ENCODE measurements at places on chromosomes 16 and 17. TPM values are rescaled to one million over a fixed set of nuclear protein-coding genes. Genes with fewer than 3 reads are reported as not detected.

The INO80E gene
- total RNA-seq: 98.2 TPM

The CCL5 gene
- total RNA-seq: 112 TPM

The PNMT gene
- total RNA-seq: not detected

The ABI3 gene
- 73.2 TPM for total RNA-seq

The BICDL2 gene
- total RNA-seq: 0.51 TPM

The SULT1A2 gene
- total RNA-seq: 0.63 TPM

The TMEM114 gene
- not detected for total RNA-seq

The HOXB9 gene
- 0.15 TPM for total RNA-seq

The PLLP gene
- 0.34 TPM for total RNA-seq

The RTN4RL1 gene
- total RNA-seq: 1.6 TPM

The HID1 gene
- 1.2 TPM for total RNA-seq

The MLKL gene
- total RNA-seq: 34.0 TPM

The VMP1 gene
- total RNA-seq: 449 TPM

The MYH1 gene
- not detected for total RNA-seq

The TSPAN10 gene
- 0.37 TPM for total RNA-seq

The PPP1R27 gene
- not detected for total RNA-seq

The ZG16B gene
- total RNA-seq: 23.2 TPM

The MAP3K3 gene
- total RNA-seq: 42.7 TPM

The SPOP gene
- total RNA-seq: 72.2 TPM

The NPW gene
- total RNA-seq: 0.37 TPM

The WNK4 gene
- 0.15 TPM for total RNA-seq

The ELMO3 gene
- 8.0 TPM for total RNA-seq

The TPSAB1 gene
- total RNA-seq: not detected

The RHBDL3 gene
- 0.32 TPM for total RNA-seq

The USP6 gene
- total RNA-seq: 0.05 TPM

The NAGS gene
- total RNA-seq: 0.68 TPM

The CDH8 gene
- not detected for total RNA-seq

The MAF gene
- total RNA-seq: 67.6 TPM

The HOXB4 gene
- total RNA-seq: 9.0 TPM

The ZNF205 gene
- not detected for total RNA-seq

The DLX4 gene
- 0.17 TPM for total RNA-seq

The SEPTIN1 gene
- 355 TPM for total RNA-seq

The KREMEN2 gene
- not detected for total RNA-seq

The KRTAP9-8 gene
- not detected for total RNA-seq

The ZNF597 gene
- total RNA-seq: 3.0 TPM

The SPATA32 gene
- total RNA-seq: 0.37 TPM

The CD300LF gene
- total RNA-seq: not detected

The PRR15L gene
- total RNA-seq: not detected

The GLYR1 gene
- 120 TPM for total RNA-seq

The GSDMA gene
- 2.5 TPM for total RNA-seq

The ADORA2B gene
- 0.12 TPM for total RNA-seq

The KRTAP4-1 gene
- total RNA-seq: not detected

The MAPT gene
- 0.10 TPM for total RNA-seq

The CHST5 gene
- not detected for total RNA-seq

The CCDC154 gene
- 1.8 TPM for total RNA-seq

The FSCN2 gene
- 0.37 TPM for total RNA-seq

The WSCD1 gene
- total RNA-seq: not detected

The ODAD4 gene
- total RNA-seq: 0.49 TPM

All from T-helper 1 cell treated with Interleukin-12 subunit alpha and Interleukin-12 subunit beta and Interleukin-4 antibody, amounts not matched to agents 30 ng/mL and 1 ng/mL, for 36 hours (primary cell).